AG09309 (cell line): ENCODE measurements at places on chromosomes 6 and 20.

DNA sequence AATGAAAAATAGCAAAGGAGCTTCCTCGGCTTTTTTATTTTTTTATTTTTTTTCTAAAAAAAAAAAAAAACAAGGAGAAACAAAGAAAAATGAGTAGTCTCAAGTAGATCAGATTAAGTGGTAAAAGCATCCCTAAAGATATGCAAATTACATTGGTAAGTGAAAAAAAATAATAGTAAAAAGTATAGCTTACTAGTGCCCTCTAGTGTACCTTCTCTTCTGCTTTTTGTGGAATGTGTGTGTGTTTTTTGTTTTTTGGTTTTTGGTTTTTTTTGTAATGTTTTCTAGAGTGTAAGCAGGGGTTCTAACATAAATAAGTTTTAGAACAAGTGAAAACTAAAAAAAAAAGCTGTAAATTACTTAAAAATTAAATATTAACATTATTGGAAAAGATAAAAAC, 1062.0 kb downstream of the HACE1 start:
- no peak for DNase-seq

DNA sequence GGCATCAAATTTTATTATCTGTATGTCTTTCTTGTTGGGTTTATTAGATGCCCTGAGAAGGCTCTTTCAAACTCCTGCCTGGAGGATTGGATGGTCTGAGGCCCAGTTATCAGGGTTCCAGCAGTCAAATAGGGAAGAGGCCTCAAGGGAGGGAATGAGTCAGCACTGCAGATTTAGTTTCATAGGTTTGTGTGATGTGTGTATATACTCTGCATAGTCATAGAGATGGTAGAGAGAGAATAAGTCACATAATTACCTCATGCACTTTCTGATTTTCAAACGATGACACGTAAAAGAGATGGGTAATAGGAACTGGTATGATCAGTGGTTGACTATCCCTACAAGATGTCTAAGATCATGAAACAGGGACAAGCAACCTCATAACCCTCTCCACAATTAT, 82.1 kb downstream of the ADAT2 start:
- no peak for DNase-seq

DNA sequence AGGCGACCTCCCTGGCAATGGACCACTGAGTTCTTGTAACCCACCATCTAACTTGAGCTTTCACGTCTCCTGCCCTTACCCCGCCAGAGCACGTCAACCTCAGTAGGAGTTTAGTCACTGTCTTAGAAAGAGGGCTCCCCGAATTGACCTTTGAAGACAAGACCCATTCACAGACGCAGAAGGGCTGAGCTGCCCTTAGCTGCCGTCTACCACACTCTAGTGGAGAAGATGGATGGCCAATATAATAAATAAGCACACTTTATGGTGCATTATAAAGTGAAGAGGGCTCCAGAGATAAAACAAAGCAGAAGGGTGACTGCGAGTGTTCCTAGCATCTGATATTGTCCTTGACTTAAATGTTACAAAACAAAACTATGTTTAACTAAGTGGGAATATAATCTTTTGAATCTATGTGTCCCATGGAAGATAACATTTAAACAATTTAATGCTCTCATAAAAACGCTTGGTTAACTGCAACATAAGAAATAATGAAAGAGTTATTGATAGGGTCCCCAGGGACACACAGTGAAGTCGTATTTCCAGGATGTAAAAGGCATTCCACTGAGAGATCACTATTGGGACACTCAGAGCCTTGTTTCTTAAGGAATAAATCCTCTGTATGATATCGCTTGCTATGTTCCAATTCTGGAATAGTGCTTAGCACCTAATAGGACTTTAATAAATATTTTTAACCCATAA, 261.1 kb downstream of the THBS2 start:
- DNase-seq, result no peak

DNA sequence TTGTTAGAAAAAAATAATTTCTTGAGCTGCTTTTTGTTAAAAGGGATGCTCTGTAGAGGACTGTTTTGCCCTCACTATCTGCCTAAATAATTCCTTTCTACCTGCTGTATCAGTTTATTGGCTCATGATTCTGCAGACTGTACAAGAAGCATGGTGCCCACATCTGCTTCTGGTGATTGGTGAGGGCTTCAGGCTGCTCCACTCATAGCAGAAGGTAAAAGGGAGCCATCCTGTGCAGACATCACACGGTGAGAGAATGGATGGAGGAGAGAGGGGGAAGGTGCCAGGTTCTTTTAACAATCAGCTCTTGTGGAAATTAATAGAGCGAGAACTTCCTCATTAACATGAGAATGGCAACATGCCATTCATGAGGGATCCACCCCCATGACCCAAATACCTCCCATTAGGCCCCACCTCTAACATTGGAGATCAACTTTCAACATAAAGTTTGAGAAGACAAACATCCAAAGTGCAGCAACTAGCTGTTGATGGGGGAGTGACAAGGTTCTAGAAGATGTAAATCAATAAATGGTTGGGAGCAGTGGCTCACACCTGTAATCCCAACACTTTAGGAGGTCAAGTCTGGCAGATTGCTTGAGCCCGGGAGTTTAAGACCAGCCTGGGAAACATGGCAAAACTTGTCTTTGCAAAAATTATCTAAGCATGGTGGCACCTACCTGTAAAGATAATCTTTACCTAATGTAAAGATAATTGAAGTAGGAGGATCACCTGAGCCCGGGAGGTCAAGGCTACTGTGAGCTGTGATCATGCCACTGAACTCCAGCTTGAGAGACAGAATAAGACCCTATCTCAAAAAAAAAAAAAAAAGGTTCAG, 15.7 kb upstream of the AHCY start:
- no peak for DNase-seq

DNA sequence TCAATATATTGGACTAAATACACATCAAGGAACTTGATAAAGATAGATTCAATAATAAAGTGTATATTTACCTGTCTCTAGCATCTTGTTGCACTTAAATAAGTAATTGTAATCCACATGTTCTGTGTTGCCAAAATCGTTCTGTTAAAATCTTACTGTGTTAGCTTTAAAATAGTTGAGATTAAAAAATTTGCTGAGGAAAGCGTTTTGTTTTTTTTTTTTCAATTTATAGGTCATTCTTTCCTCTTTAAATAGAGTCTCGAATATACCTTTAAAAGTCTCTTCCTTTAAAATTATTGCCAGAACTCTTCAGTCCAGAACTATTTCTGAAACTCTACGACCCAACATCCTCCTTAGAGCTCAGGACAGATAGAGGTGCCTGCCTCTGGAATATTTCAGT, 195.6 kb upstream of the OPRM1 start:
- DNase-seq, result no peak

DNA sequence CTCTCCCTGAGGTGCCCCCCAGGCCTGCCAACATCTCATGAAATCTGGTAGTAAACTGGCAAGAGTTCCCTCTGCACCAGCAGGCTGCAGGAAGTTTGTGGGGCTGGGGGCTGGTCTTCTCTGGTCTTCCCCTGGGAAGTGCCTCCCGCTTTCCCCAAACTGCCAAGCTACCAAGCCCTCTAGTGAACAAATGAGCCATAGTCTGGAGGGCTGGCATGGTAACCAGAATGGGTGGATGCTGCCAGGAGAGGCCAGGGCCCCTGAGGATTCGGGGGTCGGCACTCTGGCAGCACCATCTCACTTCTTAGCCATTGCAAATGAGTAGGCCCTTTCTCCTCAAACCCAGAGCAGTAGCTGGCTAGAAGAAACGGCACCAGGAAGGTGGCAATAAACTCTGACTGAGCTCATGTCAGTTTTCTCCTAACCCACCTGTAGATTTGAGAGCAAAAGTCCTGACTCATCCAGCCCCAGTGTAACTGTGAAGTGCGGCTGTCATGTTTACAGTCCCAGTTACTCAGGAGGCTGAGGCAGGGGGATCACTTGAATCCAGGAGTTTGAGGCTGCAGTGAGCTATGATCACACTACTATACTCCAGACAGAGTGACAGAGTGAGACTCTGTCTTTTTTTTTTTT, 35.9 kb downstream of the ZC3H12D start:
- no peak for DNase-seq

- DNase-seq, result no peak
Measured at GRCh38 chr6:121688974-121689373, 253.5 kb downstream of the GJA1 start.

DNA sequence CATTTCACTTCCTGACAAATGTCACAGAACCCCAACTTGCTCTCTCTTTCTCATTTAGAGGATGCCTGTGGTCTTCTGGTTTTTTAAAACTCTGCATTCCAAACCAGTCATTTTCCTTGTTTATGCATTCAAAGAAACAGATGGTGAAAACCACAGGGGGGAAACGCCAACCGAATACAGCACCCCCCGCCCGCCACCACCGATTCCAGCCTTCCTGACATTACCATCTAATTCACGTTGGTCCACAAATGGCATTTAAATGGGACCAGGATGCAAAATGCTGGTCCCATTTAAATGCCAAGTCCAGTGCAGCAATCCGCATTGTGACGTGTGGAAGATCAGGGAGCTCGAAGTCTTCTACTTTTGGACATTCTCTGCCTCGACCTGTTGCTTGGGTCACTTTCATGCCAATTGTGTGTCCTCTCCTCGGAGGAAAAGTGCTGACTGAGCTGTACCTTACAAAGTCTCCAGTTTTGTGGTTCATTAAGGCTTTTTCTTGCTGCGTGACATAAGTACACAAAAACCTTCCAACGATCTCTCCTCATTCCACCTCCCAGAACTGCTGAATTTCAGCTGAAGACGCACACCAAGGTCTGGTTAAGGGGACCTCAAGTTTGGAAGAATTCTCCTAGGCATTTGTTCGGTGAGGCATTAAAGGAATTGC, 35.8 kb downstream of the NEDD9 start:
- peak; percentile 76 for DNase-seq

GRCh38 chr6:156878681-156879080, 101.5 kb downstream of the ARID1B start:
- no peak for DNase-seq

GRCh38 chr6:72661411-72661810, 39.5 kb downstream of the KCNQ5 start:
- no peak for DNase-seq

DNA sequence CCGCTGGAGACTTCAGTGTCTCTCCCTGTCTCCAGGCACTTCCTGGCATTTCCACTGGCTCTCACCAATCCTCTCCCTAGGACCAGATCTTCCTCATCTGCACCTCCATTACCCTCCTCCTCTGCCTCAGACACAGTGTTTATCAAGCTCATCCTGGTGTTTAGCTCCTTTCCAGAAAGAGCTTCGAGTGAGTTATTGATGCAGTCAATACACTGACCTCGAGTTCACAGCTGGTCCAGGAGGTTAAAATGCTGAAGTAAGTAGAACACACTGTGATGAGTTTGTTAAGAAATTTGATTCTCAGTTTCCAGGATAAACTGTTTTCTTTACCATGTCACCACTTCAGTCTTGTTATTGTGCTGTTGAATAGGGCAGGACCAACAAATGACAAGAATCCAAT, 42.1 kb upstream of the ARMC2 start:
- no peak for DNase-seq

DNA sequence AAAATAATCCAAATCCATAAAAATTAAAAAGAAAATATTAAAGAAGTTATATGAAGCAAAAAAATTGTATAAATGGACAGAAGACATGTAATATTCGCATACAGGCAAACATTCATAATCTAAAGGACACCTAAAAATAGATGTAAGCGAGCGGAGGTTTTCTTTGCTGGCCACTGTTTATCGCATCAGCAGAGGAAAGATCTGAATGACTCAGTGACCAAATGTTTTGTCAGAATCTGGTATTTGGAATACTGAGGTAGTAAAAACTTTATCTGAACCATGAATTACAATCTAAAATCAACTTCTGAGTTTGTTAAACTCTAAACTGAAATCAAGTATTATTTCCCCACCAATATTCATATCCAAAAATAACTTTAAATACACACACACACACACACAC, 7.8 kb downstream of the TSPYL4 start:
- DNase-seq, result no peak

GRCh38 chr20:47670913-47671312, 114.4 kb downstream of the SULF2 start:
- DNase-seq, result no peak

GRCh38 chr20:57580478-57581201, 19.7 kb downstream of the PCK1 start:
- no peak for DNase-seq

DNA sequence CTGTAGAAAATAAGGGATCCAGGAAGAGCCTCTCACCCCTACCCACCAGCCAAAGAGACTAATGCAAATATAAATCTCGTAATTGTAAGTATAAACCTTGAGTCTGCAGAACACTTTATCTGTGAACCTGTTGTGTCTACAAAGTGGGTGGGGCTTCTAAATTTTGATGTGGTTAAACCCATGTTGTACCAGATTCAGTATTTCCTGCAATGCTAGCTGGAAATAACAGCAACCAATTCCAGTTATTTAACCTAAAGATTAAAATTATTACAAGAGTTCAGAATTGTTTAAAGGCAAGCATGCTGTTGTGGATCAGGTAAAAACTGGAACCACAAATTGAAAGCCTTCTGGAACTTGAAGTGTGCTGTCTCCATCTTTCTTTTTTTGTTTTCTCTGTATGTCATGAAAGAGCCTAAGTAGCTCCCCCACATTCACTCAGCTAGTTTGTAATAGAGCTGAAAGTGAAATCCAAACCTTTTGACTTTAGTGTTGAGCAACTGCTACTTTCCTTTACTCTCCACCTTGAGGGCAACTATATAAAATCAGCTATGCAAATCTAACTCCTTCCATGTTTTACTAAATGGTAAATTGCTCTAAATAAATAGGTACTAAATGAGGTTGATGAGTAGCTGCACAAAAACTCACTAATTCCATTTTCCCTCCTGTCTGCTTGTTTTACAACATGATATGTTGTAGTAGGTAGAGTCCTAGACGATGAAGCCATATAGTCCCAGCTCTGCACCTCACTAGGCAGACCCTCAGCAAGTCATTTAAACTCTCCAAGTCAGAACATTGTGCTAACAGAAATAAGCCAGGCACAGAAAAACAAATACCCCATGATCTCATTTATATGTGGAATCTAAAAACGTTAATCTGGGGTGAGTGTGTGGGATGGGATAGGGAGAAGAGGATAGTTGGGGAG, 17.9 kb upstream of the THEMIS start:
- DNase-seq, result no peak

DNA sequence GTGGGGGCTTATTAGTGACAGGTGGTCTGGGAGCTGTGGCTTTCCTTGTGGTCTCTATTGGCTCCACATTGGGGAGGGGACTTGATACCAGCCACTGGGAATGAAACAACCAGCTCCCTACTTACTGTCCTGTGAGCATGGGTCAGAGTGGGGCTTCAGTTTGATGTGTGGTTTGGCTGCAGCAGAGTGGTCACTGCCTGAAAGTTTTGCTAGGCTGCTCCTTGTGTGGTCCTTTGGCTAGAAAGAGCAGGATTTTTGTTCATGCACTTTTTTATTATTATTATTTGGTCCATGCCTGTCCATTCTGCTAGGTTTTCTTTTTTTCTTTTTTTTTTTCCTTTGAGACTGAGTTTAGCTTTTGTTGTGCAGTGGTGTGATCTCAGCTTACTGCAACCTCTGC, 7.5 kb upstream of the TMEM14B start:
- no peak for DNase-seq

DNA sequence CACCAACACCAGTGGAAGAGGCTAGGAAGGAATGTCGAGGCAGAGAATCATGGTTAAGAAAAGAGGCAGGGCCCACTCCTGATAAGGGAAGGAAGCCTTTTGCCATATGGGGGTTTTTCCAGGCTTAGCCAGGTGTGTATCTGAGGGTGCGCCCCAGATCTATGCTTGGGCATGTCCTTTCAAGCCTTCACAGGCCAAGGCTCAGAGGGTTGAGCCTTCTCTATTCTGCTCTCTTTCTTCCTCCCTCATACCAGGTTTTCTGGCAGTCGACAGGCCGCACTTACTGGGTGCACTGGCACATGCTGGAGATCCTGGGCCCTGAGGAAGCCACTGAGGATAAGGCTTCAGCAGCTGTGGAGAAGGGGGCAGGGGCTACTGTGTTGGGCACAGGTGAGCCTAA, 4.7 kb downstream of the CUL9 start:
- no peak for DNase-seq
